ENCODE measurements at places on chromosomes 3 and 15.

DNA sequence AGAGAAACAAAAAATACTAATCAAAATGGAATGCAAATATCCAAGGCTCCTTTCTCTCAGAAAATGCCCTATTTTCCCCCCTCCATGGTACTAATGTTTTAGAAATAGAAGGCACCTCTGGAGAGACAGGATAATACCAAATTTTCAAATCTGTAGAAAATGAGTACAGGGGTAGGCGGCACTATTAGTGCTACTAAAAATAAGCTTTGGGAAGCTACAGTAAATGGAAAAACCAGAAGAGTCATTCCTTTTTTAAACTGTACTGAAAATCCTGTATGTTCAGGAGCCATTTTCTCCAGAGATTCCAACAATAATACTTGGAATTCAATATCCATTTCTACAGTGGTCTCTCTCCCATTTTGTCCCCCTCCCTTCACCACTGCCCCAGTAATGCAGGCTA lies 320.8 kb downstream of the RORA start:
- no peak for DNase-seq

DNA sequence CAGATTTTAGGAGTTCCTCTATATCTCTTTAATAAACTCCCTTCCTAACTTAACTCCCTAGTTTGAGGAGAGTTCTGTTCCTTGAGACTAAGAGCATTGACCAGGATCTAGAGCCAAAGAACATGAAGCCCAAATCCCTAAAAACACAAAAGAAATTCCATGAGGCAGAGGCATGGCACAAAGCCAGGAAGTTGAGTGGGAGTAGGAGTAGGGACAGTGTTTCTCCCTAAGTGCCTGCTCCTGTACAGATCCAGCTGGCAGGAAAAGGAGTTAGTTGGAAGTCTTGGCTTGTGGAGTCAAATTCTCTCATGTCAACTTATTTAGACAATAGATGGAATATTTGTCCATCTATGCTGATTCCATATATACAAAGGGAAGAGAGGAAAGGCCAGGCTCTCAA lies 11.4 kb downstream of the ACTC1 start:
- no peak for DNase-seq

GRCh38 chr15:57286446-57287122 lies 89.7 kb upstream of the CGNL1 start:
- DNase-seq = no peak

DNA sequence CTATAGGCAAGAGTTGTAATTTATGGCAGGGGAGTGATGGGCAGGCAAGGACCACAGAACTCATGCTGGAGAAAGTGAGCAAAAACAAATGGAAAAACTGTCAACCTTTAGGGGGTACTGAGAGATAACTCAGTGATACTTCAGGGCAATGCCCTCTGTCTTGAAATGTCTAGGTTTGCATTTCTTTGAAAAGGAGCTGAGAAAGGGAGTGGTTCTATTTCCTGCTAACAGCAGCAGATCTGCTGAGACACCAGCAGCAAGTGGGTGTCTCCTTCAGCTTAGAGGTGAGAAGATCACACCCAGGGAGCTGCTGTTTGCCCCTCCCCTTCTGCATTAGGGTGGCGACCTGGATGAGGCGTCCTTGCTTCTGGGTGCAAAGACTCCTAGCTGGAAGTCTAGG lies 42.3 kb upstream of the XIRP1 start:
- DNase-seq = no peak

GRCh38 chr3:158355623-158356588 lies 215.1 kb upstream of the MLF1 start:
- DNase-seq = no peak

DNA sequence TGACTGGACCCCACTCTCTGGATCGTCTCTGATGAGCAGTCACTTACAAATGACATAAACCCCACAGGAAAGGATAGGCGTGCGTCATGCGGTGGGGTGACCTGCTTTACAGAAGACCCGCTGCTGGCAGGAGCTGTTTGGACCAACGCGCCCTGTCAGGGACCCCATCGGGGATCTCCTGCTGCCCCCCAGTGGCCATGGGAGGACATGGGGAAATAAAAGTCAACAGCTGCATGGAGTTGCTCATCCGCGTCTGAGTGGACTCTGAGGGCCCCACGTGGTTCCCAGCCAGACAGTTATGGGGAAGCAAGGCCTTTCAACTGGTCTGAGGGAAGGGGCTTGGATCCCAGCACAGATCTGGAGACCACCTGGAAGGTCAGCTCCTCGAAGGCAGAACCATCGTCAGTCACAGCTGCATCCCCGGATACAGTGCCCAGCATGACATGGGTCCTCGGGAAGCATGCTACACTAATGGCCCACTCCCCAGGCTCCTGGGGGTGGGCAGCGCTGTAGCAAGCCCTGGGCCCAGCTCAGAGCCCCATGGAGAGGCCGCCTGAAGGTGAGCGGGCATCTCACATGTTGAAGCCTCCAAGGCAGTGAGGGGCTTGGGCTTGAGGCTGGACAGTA lies 32.1 kb downstream of the PTH1R start:
- peak; percentile 88 for DNase-seq

- DNase-seq = peak; percentile 75
Observed at GRCh38 chr3:99783011-99783573, 34.6 kb upstream of the CMSS1 start.

DNA sequence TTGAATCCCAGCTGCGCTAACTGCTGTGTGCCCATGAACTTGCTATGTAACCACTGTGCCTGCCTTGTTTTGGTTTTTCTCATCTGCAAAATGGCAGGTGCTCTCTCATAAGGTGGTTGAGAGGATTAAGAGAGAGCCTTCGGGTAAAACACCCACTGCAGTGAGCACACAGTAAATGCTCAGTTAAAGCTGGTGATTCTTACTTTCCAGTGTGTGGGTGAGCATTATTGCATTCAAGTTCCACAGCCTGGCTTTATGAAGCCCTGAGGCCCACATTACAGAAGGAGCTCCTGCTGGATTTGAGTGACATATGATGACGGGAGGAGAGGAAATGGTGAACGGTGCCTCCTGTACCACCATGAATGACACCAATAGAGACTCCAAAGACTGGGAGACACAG lies 83.5 kb upstream of the SEC13 start:
- no peak for DNase-seq
